Mesendoderm (in vitro differentiated cells): ENCODE measurements at places on chromosomes 1 and 21.

DNA sequence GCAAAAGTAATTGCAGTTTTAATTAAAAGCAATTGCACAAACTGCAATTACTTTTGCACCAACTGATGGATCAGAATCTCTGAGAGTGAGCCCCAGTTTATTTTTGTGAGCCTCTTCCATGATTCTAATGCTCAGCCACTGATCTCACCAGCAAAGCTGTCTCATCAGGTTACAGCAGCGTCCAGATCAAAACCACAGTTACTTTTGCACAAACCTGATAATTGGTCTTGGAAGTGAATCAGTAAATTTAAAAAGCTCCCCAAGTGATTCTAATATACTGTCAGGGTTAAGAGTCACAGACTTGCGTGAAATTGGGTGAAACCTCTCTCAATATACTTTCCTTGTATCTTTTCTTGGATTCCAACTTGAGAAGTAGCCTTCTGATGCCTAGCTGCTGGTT lies 13.5 kb upstream of the CR2 start:
- no peak for DNase-seq

- no peak for DNase-seq
Observed at GRCh38 chr1:27267153-27267552, 32.7 kb downstream of the WDTC1 start.

GRCh38 chr1:200238311-200238710 lies 171.5 kb downstream of the ZNF281 start:
- DNase-seq, result no peak

DNA sequence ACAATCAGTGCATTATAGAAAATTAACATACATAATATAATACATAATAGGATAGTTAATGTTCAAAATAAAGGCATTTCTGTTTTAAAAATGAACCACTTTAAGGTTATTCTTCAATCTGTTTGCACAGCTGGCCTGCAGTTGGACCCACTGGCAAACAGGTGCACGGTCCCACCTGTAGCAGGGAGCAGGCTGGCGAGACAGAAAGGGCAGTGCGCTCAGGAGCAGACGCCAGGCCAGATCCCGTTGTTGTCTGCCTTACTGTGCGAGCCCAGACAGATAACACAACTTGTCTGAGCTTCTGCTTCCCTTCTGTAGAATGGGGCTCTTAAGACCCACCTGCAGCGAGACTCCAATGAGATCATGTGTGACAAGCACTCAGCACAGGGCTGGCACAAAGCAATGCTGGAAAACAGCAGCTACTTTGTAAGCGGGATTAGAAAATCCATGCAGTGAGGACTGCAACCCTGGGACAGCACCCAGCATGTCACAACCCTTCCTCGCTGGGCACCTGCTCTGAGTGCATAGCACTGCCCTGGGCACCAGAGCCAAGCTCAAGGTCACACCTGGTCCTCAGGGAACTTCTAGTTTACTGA lies 33.5 kb downstream of the VPS26C start:
- DNase-seq, result no peak
